Hepatocyte (in vitro differentiated cells): ENCODE measurements at places on chromosomes 2 and 18. TPM values are rescaled to one million over a fixed set of nuclear protein-coding genes. Genes with fewer than 3 reads are reported as not detected.

KIF1A gene
- 16.1 and 19.9 TPM in 2 replicates for polyA plus RNA-seq

UGT1A9 gene
- polyA plus RNA-seq, result 2.1 and 12.6 TPM in 2 replicates

CAPG gene
- polyA plus RNA-seq, result 172 and 188 TPM in 2 replicates

FBLN7 gene
- polyA plus RNA-seq, result 1.5 and 1.7 TPM in 2 replicates

- no peaks in the 10 kb centered on the region for H3K4me1 ChIP-seq
- H3K4me3 ChIP-seq, result no peak overlapping the region
- no peak for DNase-seq
Observed at GRCh38 chr18:30406728-30407127, 635.8 kb downstream of the DSC3 start.

GRCh38 chr18:13445241-13445897 lies 226.8 kb downstream of the LDLRAD4 start:
- peaks cover 17% of the 10 kb centered on the region for H3K4me1 ChIP-seq
- no peak overlapping the region for H3K4me3 ChIP-seq
- peaks cover 6% of the 10 kb centered on the region for H3K27me3 ChIP-seq
- DNase-seq, result no peak
